ENCODE measurements at places on chromosomes 7 and 10.

DNA sequence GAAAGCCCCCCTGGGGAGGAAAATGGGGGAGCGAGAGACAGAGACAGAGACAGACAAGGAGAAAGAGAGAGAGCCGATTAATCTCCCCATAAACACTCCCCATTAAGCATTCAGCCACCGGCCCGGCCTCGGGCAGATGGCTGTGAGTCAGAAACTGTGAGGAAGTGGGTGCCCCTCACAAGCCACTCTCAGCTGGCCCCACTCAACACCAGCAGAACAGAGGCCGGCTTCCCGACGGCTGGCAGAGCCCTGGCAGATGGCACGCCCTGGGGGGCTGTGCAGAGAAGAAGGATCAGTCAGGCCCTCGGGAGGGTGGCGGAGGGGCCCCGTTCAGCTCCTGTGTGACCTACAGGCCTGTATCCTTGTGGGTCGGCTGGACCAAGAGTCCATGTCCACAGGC is 41.2 kb downstream of the CAMK2B start:
- DNase-seq = no peak

DNA sequence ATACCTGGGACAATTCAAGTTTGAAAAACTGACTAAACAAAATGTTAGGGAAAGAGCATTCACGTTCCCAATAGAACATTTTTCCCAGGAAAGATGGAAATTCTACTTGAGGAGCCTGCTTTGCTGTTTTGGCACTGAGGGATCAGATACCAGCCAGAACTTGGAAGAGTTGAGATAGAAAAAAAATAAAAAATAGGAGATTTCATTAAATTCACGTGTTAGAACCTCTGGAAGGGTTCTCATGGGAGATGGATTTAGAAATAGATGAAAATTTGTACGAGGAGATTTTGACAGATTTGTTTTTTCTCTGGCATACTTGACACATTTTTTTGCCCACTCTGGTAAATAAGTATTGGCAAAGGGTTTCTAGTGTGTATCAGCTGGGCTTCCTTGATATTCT is 63.7 kb downstream of the CELF2 start:
- DNase-seq = no peak

DNA sequence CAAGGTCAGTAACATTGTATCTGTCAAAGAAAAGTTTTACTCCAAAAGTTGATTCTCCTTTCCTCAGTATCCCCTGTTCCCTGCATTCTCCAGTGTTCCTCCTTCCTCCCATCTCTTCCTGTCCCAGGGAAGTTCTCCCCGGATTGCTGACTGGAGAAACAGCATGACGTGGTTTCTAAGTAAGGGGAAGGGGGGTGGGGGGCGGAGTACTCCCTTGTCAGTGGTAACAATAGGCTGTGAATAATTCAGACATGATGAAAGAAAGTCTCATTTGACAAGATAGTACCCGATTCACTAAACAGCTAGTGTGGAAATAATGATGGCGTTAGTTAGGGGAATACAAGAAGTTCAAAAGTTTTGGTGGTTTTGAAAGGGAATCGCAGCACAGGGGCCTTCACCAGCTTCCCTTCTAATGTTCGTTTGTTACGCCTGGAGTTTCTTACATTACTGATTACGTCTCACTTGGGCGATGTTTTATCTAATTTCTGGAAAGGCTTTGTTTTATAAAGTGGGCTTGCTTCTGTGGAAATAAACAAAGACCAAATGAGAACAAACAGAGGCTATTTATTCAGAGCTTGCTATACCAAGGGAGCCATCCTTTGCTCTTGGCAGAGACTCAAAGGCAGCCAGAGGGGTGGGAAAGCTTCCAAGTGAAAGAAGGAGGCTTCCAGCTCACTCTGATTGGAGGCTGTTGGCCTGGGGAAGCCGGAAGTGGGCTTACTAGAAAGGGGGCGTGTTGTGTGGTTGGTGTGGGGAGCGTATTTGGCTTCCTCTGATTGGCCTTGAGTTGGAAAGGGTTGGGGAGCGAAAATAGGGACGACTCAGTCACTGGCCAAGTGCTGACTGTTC is 453.7 kb downstream of the SDK1 start:
- DNase-seq = no peak

DNA sequence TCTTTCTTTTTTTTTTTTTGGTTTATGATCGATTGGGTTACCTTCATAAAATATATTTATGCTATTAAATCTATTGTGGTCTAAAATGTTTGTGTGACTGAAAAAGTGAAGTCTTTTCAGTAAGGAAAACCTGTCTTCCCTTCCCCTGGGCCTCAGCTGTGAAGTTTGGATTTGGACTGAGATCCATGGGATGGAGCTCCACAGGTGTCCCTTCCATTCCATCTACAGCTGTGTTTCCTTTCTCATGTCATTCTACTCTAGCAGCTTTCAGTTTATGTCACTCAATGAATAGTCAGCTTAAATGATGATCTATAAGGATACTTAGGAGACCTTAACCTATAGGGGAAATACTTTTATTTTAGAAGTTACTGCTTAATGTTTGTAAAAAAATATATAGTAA is 48.0 kb upstream of the NCF1 start:
- no peak for DNase-seq

GRCh38 chr10:129871966-129872365 is 92.1 kb downstream of the EBF3 start:
- no peak for DNase-seq

DNA sequence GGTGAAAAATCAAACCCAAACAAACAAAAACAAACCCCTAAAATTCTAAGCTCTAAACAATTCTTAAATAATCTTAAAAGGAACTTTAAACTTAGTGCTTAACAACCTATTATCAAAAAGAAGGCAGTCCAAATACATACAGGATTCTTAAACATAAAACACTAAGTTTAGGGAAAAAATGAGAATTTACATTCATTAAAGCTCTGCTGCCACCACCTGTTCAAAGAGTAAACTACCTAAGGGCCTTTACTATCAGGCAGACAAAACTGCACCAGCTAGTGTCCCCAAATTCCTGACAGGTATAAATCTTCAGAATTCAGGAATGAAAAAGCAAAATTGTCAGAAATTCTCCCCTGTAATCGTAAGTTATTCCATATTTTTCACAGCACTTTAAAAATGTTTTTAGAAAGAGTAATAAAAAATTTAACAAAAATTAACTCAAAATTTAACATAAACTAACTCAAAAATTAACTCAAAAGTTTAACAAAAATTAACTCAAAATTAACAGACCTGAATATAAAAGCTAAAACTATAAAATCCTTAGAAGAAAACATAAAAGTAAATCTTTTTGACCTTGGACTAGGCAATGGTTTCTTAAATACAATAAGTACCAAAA is 55.1 kb downstream of the PDZD8 start:
- DNase-seq = no peak

GRCh38 chr10:91049988-91050360 is 129.1 kb upstream of the ANKRD1 start:
- no peak for DNase-seq

DNA sequence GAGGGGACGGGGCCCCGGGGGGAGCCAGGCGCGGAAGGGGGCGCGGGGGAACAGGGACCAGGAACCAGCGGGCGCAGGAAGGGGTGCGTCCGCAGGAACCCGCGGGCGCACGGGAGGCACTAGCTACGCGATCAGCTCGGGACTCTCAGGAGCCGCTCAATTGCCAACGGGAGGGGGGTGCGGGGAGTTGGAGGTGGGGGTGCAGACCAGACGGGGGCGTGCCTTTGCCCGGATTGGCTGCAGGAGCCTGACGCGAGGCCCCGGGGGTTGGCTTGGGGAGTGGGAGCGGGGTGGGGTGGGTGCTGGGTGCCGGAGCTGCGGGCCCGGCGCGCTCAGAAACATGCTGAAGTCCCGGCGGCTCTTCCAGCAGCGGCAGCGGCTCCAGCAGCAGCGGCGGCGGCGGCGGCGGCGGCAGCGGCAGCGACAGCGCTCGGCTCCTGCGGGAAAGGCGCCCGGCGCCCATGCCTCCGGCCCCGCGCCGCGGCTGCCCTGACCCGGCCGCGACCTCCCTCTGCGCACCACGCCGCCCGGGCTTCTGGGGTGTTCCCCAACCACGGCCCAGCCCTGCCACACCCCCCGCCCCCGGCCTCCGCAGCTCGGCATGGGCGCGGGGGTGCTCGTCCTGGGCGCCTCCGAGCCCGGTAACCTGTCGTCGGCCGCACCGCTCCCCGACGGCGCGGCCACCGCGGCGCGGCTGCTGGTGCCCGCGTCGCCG is at the start of gene ADRB1:
Gene ADRB1 (plus strand): TSS at position 335 of the 715 bp plus-strand sequence. CDS start 267 bp downstream, at position 602.
- no peak for DNase-seq

DNA sequence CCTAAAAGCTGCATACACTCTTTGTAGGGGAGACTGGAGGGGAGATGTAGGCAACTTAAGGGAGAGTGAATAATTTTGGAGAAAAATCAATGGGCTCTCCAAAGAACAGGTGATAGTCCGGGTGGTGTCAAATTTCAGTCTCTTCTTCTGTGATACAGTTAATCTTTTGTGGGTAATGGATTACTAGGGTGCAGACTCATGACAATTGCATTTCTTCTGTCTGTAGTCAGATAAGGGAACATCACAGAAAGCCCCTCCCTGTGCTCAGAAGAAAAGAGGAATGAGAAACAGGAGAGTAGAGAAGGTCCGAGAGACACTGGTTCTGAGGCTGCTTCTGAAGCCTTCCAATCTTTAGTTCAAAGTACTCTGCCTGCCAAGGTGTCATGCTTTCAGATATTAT is 1140.7 kb upstream of the LRRN3 start:
- no peak for DNase-seq

DNA sequence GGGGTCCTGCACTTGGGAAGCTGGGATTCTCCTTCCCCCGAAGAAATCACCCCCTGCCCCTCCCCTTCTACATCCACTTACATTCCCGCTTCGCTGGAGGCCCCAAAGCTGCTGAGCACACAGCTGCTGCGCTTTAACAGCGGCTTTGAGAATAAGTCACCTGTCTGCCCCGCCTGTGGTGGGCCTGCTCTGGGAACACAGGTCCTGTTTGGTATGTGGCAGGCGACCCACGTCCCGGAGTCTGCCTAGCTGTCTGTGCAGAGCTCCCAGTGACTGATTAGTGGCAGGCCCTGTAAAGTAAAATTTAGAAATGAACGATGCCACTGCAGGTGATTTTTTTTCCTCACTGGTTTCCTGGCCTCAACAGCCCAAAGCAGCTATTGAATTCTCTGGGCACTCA is 47.0 kb downstream of the CDH23 start:
- DNase-seq = no peak

DNA sequence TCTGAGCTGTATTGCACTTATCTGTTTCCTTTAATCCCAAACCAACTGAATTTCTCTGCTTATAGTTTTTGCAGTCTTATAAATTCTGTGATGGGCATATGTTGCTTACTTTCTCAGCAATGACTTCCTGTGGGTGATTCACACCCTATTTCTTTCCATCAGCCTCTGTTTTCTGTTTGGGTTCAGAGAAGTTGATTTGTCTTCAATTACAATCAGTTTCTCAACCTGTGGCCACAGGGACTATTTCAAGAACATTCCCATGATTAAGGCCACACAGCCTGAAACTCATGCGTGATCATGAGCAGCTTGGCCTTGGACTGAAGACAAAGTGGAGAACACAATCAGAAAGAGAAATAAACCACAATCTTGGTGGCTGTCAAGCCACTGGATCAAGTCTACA is 1174.6 kb upstream of the C7orf33 start:
- DNase-seq = no peak

GRCh38 chr10:44362866-44363711 is 21.8 kb downstream of the CXCL12 start:
- no peak for DNase-seq

DNA sequence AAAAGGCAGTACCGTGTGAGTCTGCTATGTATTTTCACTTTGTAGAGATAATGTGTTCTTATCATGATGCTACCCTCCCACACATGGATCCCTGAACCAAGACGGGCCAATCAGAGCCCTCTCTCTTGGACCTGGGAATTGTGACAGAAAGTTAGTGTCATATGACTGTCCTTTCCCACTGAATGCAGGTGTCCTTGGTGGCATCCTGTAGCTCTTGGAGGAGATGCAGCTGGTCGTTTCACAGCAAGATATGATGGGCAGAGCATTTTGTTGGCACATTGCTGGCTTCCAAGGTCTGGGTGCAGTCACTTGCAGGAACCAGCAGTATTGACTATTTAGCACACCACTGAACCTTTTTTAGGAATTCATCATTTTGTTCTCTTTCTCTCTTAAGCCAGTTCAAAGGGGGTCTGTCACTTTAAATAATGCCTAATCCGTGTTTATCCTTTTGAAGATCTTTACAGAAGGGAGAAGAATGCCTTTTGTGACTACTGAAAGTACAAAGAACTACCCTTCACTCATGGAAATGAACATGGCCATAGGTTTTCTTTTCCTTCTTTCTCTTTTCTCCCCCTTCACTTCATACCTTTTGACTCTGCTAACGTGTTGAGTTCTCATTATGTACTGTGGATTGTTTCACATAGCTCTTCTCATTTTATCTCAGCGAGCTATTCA is 125.1 kb downstream of the PLXDC2 start:
- DNase-seq = no peak

DNA sequence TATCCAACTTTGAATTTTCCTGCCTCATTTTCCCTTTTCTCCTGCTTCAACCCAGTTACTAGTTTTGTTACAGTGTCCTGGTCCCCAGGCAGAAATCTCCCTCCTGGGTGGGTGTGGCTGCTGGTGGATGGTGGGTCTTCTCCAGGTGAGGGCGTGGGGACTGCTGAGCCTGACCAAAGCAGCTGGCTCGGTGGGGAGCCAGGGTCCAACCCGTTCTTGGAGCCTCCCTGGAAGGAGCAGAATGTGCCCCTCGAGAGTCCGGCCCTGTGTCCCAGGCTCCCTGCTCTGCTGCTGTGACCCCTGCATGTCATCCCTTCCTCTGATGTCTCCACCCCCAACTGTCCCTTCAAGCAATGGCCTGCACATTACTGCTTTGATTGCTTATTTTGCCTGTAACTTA is 86.6 kb upstream of the TCERG1L start:
- DNase-seq = no peak

GRCh38 chr7:112779667-112780066 is 10.5 kb downstream of the TMEM168 start:
- DNase-seq = no peak

- DNase-seq = no peak
Measured at GRCh38 chr10:80201608-80202141, 3.7 kb downstream of the ANXA11 start.

DNA sequence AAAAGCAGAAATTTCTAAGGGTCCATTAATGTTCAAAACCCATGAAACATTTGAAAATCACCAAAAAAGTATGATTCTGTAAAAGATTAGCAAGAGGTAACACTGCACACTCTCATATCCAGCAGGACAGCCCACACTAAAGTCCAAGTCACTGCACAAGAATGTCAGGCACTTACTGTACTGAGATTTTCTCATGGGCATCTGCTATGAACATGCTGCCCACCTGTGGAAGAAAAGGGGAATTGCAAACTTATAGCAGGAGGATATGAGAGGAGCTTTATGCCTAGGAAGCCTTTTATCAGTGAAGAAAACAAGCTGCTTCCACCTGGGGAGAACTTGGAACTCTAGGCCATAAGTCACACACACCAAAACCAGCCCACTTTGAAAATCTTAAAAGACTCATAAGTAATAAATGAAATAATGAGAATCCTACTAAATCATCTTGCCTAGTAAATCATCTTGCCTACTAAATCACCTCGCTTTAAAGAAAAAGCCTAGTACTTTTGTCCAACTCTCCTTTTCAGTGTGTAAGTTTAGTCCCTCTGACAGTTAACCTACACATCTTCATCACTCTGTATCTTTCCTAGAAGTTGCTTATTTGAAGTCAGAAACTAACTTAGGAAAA is 46.1 kb downstream of the ARMH3 start:
- peak; percentile 54 for DNase-seq

Measured in cerebellar nuclear complex (tissue), 1 donor.